Foreskin keratinocyte (primary cell): ENCODE measurements at places on chromosomes 7 and 10. TPM values are rescaled to one million over a fixed set of nuclear protein-coding genes. Genes with fewer than 3 reads are reported as not detected.

GRCh38 chr7:1981201-1981877, 251.4 kb downstream of the MAD1L1 start:
- no peak for DNase-seq

DNA sequence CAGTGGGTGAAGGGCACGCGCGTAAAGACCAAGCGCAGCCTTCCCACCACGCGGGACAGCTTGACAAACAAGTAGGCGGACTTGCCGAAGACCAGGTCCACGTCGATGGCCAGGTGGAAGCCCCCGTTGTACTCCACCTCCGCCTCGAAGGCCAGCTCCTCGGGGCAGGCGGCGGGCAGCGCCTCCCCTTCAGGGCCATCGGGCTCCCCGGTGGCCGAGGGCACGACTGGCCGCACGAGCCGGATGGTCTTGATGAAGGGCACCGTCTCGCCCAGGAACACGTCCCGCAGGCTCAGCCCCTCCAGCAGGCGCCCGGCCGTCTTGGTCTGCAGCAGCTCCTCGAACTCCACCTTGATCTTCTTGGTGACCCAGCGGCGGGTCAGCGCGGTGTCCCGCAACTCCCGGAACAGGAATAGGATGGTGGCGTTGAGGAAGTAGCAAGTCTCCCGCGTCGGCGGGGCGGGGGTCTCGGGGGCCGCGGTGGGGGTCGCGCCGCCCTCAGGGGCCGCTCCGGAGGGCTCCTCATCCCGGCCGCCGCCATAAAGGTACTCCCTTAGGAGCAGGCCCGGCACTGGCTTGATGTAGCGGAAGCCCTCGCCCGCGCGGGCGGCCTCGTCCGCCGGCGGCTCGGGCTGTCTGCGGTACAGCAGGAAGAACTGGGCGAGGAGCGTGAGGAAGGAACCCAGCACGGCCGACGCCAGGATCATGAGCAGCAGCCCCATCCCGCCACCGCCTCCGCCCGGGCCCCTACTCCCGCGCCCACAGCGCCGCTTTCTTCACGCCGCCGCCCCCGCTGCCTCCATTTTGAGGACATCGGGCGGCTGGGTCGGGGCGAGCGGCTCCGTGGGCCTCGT, 507 bp downstream of the PDZD8 start:
- no peak for DNase-seq

- DNase-seq, result no peak
Observed at GRCh38 chr7:2258661-2259365, 16.8 kb downstream of the NUDT1 start.

DNA sequence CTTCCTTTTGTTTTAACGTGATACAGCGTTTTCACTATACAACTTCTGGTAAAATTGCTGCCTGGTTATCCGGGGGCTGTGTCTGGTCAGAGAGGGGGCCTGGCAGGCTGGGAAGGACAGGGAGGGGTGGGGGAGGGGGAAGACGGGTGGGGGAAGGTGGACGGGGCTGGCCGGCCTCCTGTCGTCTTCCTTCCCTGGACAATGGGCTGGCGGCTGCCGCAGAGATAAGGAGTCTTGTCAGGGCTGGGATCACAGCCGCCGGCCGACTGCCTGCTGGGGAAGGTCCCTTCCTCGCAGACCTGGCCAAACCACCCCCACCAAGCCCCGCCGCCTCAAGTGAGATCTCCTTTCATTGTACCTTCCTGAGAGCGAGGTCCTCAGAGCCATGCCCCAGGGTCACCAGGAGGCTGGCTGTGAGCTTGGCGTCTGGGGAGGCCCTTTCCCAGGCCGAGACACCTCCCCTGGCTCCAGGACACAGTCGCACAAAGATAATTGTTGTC, 151.2 kb upstream of the TNRC18 start:
- DNase-seq, result no peak

DNA sequence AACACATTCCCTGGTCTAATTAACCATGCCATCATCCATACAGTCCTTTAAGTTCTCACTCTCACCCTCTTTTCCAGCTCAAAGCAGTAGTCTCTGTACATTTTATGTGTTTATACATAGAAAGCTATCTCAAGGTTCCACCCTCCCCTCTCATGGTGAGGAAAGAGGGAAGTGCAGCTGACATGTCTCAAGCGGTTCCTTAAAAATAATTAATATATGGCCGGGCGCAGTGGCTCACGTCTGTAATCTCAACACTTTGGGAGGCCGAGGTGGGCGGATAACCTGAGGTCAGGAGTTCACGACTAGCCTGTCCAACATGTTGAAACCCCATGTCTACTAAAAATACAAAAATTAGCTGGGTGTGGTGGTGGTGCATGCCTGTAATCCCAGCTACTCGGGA, 36.7 kb downstream of the ZC3HAV1 start:
- no peak for DNase-seq

DNA sequence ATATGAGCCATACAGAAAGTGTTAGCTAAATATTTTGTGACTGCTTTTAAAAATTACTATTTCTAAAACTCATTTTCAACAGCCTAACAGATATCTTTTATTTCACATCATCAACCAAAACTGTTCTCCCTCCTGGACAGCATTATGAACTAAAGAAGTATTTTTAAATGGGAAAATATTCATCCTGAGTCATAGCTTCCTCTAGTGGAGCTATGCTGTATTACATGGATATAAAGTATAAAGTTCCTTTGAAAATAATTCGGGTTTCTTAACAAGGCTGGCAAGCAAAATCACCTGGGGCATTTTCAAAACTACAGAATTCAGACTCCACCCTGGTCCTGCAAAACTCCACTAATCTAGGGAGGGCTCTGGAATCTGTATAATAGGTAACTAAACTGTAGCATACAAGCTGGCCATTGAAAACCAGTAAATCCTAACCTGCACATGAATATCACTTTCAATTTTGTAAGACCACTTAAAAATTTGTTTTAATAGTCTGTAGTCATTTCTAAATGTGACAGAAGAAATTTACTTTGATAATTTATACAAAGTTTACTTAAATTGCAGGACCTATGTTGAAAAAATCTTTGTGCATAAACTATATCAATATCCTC, 53.5 kb downstream of the SCIN start:
- DNase-seq, result peak; percentile 31

DNA sequence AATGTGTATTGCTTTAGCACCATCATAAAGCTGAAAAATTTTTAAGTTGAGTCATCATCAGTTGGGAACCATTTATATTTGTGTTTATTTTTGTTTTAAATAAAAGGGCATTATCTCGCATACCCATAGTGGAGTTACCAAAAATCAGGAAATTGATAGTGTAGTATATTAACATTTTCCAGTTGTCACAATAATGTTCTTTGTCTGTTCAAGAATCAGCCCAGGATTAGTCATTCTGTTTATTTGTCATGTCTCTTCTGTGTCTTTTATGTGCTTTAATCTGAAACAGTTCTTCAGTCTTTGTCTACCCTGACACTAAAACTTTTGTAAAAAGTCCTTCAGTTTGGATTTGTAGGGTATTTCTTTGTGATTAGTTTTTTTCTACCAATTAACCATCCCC, 827.8 kb upstream of the ZWINT start:
- DNase-seq, result no peak

- DNase-seq, result peak; percentile 8
Observed at GRCh38 chr7:103636153-103636552, 190.1 kb upstream of the SLC26A5 start.

DNA sequence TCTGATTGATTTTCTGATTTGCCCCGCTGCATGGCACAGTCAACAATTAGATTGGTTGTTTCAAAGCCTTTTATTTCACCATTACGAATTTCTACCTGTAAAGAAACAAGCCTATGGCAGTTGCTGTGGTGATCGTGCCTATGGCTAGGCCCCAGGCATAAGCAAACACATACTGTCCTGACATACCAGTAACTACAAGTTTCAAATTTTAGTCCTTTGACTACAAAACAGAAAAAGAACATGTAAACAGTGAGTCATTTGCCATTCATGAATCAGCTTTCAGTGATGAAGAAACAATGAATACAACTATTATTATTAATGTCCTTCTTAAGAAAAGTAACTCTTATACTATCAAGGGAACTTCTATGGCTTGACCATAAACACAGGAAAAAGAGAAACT, 168.0 kb upstream of the LRRN3 start:
- DNase-seq, result peak; percentile 83

- DNase-seq, result no peak
Observed at GRCh38 chr7:17058568-17058967, 176.8 kb upstream of the AGR3 start.

DNA sequence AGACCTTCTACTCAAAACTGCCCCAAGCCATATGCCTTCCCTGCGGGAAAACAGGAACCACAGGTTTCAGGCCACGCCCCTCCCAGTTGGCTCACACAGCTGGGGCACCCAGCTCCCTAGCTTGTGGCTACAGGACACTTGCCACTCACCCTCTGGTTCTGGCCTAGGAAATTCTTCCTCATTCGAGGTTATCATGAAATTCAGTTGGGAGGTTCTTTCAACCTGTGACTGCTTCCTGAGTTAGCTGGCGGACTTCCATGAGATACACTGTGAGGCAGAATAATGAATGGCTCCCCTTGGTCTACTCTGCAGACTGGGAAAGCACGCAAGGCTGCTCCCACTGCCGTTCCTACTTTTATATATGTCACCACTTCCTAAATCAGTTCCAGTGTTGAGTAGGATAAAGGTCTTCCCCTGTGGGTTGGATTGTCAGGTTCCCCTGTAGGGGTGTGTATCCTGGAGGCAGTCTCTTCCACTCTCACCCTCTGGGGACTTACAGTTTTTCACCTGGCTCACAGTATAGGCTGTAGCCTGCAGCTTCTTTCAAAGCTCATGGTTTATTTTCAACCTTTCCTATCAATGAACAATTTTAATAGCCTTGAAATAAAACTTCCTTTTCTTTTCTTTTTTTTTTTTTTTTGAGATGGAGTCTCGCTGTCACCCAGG, 37.0 kb downstream of the GPR22 start:
- peak; percentile 81 for DNase-seq

DNA sequence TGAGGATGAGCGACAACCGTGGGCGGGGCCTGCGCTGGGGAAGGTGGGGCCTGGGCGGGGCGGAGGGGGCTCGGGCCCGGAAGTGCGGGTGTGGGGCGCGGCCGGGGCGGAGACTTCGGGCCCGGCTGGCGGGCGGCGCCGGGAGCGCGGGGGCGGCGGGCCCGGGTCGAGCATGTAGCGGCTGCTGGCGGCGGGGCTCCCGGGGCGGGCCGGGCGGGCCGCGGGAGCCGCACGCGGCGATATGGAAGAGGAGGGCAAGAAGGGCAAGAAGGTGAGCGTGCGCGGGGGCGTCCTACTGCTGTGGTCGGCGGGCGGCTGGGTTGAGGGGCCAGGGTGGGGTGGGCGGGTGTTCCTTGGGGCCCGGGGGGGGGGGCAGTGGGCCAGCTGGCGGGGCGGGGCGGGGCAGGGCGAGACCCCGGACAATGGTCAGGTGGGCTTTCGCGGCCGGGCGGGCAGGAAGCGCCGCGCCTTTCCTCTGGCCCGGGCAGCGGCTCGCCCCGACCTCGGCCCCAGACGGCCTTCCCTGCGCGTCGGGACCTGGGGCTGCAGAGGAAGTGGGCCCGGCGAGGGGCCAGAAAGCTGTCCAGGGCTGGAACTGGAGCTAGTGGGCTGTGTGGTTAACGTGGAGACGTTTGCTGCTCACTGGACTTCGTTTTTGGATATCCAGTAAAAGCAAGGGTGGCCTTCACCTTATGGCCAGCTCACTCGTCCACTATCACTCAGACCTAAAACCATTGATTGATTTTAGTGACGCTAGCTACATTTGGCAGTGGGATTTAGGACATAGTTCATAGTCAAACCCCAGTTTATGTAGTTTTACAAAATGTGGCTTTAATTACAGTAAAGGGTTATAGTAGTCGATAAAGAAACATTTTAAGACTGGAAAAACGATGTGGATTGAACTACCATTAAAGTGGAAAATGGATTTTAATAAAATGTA, at the start of gene CCM2:
TSS of gene CCM2 (plus strand) at position 109 of the 940 bp plus-strand sequence. CDS start at position 242, 133 bp downstream.
- DNase-seq, result no peak

DNA sequence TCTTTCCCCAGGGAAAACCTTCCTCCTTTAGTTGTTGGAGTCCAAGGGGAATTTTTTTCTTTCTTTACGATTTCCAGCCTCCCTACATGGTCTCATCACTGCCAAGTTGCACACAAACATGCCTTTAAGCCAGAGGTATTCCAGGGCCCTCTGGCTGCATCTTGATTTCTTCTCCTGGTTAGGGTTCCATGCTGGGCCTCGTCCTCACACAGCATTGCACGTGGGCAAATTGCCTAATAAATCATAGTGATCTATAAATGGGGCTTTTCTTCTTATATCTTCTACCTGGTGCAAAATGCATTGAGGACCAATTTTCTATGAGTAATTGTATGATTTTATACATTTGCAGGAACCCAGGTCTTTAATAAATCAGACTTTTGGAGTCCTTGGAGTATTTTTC, 284.2 kb downstream of the C7orf25 start:
- DNase-seq, result no peak

DNA sequence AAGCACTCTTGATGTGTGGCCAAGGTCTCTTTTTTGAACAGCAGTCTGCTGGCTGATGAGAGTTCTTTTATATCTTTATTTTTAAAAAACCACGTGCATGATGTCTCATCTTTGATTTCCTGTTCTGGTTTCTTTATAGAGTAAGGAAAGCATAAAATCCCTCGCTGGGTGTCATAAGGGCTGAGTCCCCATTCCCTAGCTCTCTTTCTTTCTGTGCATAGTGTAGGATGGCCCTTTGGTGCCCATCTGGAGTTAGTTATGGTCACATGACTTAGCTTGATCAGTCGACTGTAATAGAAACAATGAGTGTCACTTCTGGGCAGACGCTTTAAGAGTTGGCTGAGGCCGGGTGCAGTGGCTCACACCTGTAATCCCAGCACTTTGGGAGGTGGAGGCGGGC, 38.5 kb downstream of the GHRHR start:
- DNase-seq, result no peak

DNA sequence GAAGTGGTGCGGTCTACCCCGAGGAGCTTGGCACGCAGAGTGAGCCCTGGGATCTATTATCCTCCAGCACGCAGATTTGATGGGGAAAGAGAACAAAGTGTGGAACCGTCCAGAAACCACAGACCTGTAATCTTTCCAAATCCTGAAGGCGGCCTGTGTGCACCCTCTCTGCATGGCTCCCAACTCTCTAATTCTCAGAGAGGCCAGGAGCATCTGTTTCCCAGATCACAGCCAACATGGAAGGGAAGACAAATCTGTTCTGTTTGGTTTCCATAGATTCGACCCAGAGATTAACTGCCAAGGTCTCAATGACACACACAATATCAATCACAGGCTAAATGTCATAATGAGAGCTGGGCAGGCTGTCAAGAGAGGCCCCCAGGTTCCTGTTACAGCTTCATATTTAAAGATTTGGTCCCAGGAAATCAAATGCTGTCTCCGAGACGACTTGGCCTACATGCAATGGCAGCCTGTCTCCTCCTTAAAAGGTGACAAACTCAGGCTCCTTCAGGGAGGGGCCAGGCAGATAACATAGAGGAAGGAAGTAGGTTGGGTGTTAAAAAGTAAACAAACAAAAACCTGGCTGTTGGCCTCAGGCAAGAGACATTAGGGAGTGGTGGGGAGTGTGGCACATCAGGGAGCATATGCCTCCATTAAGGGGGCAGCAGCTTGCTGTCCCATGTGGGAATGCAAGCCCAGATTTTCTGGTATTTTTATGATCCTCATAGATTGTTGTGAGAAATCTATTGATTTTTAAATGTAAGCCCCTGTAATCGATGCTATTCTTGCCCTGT, 48.8 kb upstream of the SAMD8 start:
- DNase-seq, result no peak

Gene CAV1
- 1,286 and 1,415 TPM in 2 replicates for total RNA-seq

Gene LIPK
- total RNA-seq, result not detected in 2 replicates

Gene LIPM
- total RNA-seq, result 0.11 TPM in 1 of 2 replicates, not detected in the other

Gene GSTO2
- total RNA-seq, result 45.0 and 55.8 TPM in 2 replicates

Gene ORAI2
- total RNA-seq, result 5.6 and 7.5 TPM in 2 replicates

Gene KIAA1217
- 17.1 and 17.5 TPM in 2 replicates for total RNA-seq

Gene PDE6C
- not detected in 2 replicates for total RNA-seq

Gene TAC1
- not detected in 2 replicates for total RNA-seq

Gene SPDYE5
- not detected in 2 replicates for total RNA-seq

Gene VSTM2A
- total RNA-seq, result not detected in 2 replicates

Gene RFC2
- 59.8 and 62.6 TPM in 2 replicates for total RNA-seq

Gene CNNM1
- 0.31 and 0.42 TPM in 2 replicates for total RNA-seq

Gene TIMM23
- total RNA-seq, result 96.5 and 103 TPM in 2 replicates

Gene CPA2
- total RNA-seq, result 0.17 and 0.32 TPM in 2 replicates
